Cardiac septum (tissue), 1 donor: ENCODE measurements at places on chromosomes 12 and 14. TPM values are rescaled to one million over a fixed set of nuclear protein-coding genes. Genes with fewer than 3 reads are reported as not detected.

The LUM gene
- 130 TPM for total RNA-seq

DNA sequence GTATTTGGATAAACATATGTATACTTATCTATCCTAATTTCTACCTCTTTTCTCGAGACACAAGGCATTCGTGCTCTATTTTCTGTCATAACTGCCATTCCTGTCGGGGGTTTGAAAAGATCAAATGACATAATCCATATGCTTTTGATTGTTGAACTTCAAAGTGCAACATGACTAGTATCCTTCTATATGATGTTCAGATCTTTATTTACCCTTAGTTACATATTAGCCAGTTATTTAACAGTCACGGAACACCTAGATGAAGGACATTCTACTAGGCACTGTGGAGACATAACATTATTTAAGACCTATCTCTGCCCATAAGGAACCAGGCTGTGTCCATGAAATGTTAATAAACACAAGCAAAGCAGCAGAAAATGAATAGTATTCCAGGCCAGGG lies 11.2 kb upstream of the GRIN2B start:
- no peak for DNase-seq

The CIROP gene
- not detected for total RNA-seq

DNA sequence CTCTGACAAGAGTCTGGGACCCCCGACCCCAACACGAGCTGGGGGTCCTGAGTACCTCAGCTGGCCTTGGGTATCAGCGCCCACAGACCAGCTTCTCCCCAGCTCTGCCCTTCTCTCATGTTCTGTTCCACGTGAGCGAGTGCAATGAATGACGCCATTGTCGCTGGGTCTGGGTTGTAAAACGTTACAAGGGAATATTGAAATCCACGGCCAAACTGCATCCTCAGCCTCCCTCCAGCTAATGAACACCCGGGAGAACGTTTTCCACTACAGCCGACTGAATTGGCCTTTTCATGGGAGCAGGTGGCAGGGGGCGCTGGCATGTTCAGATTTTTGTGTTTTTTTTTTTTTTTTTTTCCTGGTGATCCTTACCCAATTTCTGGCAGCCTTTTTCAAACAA lies 34.7 kb downstream of the TBX5 start:
- no peak for DNase-seq

The TMTC3 gene
- total RNA-seq = 12.2 TPM

The PTGDR gene
- 0.51 TPM for total RNA-seq

GRCh38 chr14:92641306-92641705 lies 107.1 kb downstream of the LGMN start:
- DNase-seq = no peak

GRCh38 chr14:104343294-104343625 lies 204.9 kb downstream of the KIF26A start:
- no peak for DNase-seq

DNA sequence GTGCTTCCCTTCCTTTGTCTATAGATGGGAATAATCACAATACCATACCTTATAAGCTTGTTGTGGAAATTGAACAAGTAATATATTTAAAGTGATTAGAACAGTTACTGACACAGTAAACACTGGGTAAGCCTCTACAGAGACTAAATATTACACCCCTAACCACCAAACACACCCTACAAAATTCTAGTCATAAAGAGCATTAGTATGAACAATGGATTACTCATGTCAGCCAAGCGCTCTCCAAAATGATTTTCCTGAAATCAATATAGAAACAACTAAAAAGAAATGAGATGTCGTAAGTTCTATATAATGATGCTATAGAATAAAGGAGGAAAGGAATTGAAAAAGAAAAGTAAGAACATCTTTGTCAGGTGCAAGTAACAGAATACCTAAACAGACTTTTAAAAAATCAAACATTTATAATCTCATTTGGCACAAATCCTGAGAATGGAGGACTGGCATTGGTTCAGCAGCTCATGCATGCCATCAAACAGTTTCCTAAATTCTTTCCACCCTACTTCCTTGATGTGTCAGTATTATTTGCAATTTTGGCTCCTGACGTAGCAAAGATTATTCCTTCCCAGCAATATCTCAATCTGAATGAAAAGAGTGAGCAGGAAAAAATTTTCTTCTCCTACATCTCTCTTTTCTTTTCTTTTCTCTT lies 118.0 kb downstream of the SINHCAF start:
- no peak for DNase-seq

GRCh38 chr12:12717586-12718380 lies 615 bp downstream of the CDKN1B start:
- DNase-seq = no peak

- DNase-seq = no peak
These were observed 859.7 kb downstream of the GALC start for GRCh38 chr14:87133073-87133801.

DNA sequence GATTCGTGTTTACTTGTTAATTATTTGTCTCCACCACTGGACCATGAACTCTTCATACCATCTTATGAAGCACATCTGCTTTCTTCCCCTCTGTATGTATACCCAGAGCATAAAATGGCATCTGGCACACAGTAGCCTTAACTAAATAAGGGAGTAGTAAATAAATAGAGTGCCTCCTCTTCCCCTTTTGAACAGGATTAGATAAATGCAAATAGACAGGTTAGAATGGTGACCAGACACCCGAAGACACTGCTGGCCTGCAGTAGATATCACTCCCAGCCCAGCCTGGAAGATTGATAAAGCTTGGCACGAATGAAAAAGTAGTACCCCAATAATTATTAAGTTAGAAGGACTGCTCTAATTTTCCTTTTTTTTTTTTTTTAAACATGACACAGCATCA lies 6.9 kb downstream of the GALNT4 start:
- no peak for DNase-seq

DNA sequence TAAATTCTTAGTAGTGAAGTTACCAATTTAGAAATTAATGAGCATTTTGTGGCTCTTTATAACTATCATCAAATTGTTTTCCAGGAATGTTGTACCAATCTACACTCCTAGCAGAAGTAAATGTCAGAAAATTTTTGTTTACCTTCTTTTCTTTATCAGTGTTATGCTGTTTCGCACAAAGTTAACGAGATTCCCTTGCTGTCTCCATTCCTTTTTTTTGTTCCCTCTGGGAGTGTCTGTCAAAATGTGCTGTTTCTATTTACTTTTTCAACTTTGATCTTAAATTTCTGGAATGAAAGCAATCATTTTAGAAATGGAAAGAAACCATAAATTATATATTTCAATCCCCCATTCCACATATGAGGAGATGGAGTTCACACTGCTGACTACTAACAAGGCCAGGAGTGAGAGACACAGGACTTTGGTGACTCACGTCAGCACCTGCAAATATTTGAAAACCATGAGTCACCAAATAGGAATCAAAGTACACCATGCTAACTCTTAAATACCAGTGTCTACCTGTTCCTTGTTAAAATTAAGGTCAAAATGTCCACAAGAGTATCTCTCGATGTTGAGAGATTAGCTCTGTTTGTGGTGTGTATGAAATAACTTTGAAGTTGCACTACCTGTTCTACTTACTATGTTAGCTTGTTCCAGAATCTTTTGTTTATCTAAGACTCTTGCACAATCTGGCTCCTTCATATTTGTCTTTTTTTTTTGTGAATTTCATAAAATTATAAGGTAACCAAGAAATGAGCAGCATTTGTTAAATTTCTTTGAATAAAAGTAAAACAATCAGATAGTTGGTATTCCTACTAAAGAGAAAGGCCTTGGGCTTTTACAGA lies 106.0 kb downstream of the RMST start:
- no peak for DNase-seq

The NKX2-1 gene
- not detected for total RNA-seq

The HOTAIR gene
- total RNA-seq = not detected

The A2M gene
- total RNA-seq = 588 TPM

GRCh38 chr12:96457191-96457930 lies 32.0 kb upstream of the CFAP54 start:
- no peak for DNase-seq

DNA sequence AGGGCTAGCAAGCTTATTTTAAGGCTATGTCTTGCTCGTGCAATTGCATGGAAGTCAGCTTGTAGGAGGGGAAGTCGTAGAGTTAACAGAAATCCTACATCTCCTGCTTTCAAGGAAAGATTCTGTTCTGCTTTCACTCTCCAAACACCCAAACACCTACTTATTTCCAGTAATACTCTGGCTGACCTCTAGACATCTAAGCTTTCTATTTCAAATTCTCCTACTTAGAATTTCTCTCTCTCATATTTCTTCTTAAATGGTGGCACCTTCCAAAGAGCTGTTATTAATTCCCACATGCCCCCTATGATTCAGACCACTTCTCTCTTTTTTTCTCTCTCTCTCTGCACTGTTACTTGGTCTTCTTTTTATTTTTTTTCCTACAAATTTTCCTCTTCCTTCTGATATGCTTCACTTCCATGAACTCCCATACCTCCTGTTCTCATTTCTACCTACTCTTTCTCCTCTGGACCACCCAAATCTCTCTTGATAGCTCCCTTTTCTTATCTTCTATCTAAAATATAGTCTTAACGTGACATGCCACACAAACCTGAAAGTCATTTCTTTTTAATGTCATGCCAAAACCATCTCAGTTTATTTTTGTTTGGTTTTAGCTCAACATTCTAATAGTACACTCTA lies 90.8 kb downstream of the RPS6KA5 start:
- no peak for DNase-seq

- no peak for DNase-seq
These were observed 1.2 kb downstream of the ESRRB start for GRCh38 chr14:76376878-76377734.

The DYRK2 gene
- 56.0 TPM for total RNA-seq

GRCh38 chr12:12720052-12720451 lies 2.9 kb downstream of the CDKN1B start:
- DNase-seq = no peak

The FAM90A1 gene
- total RNA-seq = not detected

DNA sequence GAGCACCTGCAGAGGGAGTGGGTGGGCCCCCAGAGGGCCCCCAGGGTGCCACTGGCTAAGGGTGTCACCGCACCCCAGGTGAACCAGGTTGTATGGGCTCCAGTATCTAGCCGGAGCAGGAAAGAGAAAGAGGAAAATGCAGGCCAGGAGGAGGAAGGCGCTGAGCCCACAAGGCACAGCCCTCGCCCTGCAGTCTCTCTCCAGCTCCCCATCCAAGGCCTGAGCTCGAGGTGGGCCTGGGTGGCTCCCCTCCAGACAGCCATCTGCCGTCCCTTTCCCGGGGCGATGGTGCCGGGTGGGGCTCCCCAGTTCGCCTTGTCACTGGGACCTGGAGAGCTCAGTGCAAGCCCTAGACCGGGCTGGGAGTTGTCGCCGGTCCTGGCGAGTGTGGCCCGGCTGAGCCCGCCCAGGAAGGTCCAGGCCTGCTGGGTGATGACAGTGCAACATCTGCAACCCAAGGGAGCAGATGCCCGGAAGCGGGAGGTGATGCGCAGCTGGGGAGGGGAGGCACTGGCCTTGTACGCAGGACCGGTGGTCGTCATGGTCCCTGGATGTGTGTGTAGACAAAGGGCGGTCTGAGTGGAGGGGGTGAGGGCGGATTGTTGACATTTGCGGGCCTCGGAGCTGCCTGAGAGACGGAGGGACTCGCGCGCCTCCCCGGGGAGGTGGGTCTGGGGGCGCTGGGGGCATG lies 716 bp downstream of the TMEM179 start:
- no peak for DNase-seq

The RERG gene
- 3.1 TPM for total RNA-seq

GRCh38 chr12:131371401-131372170 lies 339.3 kb upstream of the SFSWAP start:
- peak; percentile 46 for DNase-seq

GRCh38 chr14:51789596-51789995 lies 70.8 kb upstream of the GNG2 start:
- DNase-seq = no peak

GRCh38 chr12:94566345-94566744 lies 84.0 kb downstream of the TMCC3 start:
- no peak for DNase-seq

The ABCC9 gene
- 66.2 TPM for total RNA-seq

The SSPN gene
- total RNA-seq = 118 TPM

- DNase-seq = no peak
These were observed 13.8 kb downstream of the MTHFD1 start for GRCh38 chr14:64401949-64402348.

DNA sequence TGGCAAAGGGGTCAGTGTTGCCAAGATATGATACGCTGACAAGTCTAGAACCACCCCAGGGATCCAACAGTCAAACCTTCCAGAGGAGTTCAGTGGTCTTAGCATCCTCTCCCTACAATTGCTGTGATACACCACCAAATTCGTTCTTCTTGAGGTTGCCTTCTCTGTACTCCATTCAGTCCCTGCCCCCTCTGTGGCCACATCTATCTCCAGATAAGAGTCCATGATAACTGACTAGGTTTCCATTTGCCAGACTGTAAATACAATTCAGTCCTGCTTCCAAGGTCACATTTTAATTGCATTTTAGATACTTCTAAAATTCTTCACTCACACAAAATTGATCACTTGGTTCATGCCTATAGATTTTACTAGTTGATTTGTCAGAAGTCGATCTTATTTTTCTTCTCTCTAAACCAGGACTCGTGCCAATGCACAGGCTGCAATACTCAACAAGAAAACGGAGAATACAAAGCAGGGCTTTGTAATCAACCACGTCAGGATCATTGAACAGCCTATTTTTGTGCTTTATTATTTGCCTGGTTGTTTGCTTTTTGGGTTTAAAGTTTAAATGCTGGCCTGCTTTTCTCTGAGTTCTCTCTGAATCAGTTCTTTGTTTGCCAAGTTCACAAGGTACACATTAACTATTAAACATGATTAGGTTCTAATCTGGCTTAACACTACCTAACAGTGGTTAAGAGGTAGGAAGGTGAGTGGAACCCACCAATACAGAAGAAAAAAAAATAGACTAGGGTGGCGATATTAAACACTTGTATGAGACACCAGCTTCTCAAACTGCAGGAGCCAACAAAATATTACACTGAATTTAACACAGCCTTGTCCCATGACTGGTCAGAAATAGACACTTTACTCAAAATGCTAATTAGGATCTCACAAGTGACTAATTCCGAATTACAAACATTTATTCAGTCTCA lies 5.3 kb upstream of the TSPAN8 start:
- DNase-seq = no peak

DNA sequence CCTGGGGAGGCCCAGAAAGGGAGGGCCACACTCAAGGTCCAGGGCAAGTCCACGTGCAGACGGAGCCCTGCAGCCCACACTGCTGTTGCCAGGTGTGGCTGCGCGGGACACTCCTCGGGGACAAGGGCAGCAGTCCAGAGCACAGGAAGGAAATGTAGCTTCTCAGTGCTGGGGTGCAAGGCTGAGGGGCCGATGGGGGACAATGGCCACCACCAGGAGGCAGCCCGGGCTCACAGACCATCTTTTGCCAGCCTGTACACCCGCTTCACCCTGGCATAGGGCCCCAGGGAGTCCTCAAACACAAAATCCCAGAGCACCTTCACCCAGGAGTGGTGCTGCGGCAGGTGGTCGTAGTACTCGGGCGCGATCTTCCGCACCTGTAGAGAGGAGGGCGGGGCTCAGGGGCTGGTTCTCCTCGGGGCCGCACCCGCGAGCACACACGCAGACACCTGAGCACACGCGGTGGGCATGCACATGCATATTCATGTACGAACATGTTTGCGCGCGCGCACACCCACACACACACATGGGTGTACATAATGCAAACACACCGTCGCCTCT lies 12.8 kb downstream of the DEGS2 start:
- DNase-seq = no peak

GRCh38 chr12:43113135-43113534 lies 438.9 kb downstream of the ADAMTS20 start:
- no peak for DNase-seq

- no peak for DNase-seq
These were observed 61.3 kb upstream of the RESF1 start for GRCh38 chr12:31897781-31898503.
